ENCODE measurements at places on chromosomes 7 and 10. TPM values are rescaled to one million over a fixed set of nuclear protein-coding genes. Genes with fewer than 3 reads are reported as not detected.

The SNX8 gene
- polyA plus RNA-seq, result 34.7 TPM

The OR2A7 gene
- polyA plus RNA-seq, result 11.6 TPM

The SEMA3C gene
- 34.7 TPM for polyA plus RNA-seq

The C7orf57 gene
- polyA plus RNA-seq, result 0.62 TPM

The GPR37 gene
- 1.0 TPM for polyA plus RNA-seq

The MYH16 gene
- 0.01 TPM for polyA plus RNA-seq

The BMPER gene
- polyA plus RNA-seq, result 18.9 TPM

The PLAC9 gene
- 16.4 TPM for polyA plus RNA-seq

Data from renal cortex interstitium (tissue), 15 donors.